Ecto neural progenitor cell (in vitro differentiated cells): ENCODE measurements at places on chromosomes 4 and X.

DNA sequence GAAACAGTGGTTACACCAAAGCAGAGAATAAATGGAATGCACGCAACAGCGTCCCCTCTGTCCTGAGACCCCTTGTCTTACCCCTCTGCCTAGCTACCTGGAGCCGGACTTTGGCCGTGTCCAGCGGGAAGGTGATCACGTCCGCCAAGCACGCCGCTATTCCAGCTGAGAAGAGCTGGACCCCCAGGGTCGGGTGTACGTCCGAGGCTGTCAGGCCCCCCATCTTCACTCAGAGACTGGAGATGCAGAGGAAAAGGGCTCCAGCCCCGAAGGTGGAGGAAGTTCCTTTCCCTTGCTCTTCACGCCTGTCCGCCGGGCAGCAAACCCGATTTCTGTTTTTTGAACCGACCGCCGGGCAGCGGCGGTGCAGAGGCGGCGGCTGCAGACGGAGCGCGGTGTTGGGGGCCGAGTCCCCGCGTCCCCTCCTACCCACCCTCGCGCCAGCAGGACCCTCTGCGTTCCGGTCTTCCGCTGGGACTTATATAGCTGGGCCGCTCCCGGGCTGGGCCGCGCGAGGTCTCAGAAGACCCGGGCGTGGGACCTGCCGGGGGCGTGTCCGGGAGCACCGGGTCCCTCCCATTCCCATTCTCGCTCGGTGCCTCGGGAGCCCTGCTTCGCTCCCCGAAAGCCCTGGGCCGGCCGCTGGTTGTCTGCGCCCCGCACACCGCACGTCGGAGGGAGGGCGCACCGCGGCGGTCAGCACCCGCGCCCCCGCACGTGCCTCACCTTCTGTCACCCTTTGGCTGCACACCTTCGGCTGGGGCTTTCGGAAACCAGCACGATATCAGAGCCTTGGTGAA, at the start of gene UCP1:
UCP1 (minus strand) TSS at position 455 of the 800 bp plus-strand sequence; CDS start at position 223, 232 bp downstream.
- DNase-seq = peak; percentile 74

DNA sequence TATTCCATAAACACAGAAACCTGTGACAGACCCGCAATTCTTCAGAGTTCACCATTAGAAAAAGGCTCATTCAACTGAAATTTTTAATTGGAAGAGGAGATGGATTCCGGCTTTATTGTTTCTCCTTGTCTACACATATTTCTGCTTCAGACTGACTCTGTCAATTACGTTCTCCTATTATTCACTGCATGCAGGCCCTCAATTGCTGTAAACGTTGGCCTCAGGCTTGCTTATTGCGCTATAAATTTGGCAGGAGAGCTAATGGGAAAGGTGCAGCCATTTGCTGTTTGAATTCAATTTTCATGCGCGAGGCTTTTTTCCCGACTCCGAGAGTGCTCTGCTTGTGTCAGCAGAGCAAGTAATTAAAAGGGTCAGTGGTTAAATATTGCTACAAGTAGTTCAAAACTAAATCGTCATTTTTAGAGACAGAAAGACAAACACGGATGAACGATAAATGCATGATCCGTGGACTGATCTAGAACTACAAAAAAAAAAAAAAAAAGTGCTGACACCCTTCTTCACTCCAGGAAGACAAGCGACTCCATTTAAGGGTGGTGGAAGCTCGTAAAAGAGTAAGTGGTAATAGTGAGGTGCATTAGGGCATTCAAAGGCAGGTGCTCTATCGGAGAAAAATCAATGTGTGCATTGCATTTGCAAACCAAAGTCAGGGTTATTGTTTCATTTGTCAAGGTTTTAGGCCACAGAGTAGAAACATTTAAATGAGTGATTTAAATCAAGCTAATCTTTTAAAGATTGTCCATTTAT, 841.6 kb upstream of the FRG1 start:
- no peak for DNase-seq

GRCh38 chr4:119693126-119693525, 64.5 kb upstream of the PDE5A start:
- DNase-seq = no peak

DNA sequence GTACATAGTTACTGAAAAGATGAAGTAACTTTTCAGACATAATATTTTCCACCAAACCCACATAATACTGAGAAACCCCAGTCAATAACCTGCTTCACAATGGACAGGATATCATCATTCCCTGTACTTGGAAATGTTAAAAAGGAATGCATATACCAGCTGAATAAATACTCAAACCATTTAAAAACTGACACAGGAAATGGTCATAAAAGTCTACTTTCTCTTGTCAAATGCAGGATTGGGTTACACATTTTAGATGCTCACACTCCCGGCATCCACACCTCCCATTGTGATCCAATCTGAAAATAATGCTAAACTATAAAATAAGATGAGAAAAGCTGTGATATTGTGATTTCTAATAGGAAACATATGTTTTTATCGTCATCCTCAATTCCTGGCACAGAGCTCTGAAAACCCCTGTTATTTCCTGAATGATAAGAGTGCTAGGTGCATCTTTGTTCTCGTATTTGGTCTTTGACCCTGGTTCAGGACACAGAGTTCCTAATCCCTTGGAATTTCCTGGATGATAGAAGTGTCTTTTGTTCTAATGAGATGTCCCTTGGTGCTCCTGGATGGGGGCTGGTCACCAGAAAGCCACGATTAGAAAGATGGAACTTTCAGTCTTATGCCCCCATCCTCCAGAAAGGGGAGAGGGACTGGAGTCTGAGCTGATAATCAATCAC, 821.3 kb downstream of the TRIML1 start:
- no peak for DNase-seq

DNA sequence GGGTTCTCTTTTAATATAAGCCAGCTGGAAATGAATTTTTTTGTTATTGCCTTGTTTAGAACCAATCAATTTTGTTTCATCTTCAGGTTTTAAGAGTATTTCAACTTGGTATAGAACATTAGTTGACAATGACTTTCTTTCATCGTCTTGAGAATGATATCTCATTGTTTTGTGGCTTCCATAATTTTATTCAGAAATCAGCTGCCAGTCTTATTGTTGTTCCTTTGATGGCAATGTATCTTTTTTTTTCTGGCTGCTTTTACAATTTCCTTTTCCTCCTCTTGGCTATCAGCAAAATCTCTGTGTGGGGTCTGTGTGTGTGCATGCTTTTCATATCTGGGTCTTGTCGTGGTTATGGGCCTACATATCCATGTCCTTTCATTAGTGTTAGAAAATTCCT, 1536.4 kb upstream of the TENM3 start:
- DNase-seq = no peak

DNA sequence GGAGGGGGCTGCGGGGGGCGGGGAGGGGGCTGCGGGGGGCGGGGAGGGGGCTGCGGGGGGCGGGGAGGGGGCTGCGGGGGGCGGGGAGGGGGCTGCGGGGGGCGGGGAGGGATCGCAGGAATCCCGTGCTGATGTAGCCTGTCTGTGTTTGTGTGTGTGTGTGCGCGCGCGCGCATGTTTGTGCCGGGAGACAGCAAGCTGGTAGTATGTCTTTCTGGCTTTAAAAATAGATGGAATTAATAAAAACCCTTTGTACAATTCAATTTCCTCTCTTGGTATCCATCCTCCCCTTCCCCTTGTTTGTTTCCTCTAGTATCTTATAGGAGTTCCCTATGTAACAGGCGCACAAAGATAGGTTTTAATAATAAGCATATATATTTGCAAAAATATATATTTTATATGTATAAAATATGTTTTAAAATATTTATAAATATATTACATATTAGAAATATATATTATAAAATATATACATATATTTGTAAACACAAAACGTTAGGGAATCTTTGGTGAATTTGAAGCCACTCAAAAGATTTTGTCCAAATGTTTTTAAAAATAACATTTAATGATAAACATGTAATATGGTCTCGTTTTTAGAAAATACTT, 782 bp downstream of the ARHGAP24 start:
- peak; percentile 66 for DNase-seq
